ENCODE measurements at places on chromosomes 2 and 18.

DNA sequence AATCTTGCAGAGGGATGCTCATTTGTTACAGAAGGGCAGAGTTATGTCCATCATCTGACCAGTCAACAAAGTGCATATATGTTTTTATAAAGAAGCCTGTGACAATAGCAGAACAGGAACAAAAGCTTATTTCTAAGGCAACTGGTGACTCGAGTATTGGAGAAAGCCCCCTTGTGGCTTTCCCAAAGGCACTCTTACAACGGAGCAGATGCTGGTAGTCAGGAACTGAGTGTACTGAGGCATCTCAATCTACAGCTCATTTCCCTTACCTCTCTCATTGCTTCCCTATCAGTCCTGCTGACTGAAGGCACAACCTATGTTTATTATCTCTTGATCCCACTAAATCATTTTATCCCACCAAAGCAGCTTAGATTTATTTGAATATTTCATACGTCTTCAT, 557.1 kb upstream of the CHAC2 start:
- DNase-seq: no peak

DNA sequence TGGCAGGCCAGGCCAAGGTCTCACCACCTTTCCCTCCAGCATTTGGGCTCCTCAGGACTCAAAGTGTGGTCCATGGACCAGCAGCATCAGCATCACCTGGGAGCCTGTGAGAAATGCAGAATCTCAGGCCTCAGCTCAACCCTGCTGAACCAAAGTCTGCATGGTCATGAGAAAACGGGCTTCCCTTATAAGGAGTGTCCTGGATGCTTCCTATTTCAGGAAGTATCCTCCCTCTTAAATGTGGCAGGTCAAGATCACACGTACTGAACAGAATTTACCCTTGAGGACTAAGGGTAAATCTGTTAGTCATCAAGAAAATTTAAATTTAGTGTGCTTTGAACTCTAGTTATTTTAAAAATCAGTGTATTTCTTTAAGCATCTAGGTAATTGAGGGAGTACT, 11.8 kb downstream of the CD8A start:
- no peak for DNase-seq

- DNase-seq: no peak
Observed at GRCh38 chr2:98643496-98644100, 35.2 kb downstream of the UNC50 start.

DNA sequence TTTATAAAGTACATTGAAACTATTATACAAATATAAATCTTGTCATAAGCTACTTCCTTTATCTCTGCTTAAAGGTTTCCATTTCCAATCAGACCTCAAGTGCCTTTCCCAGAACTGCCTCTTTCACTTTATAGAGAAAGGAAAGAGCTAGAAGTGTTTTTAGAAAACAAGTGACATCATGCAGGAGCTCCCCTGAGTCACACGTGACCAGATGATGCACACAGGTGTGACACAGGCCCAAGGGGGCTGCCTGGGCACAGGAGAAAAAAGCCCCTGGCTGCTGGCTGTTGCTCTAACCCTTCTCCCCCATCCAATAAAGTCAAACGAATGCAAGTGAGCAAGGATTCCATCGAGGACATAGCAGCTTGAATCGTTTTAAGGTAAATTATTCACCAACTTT, 21.4 kb upstream of the SH3BP4 start:
- DNase-seq: no peak

GRCh38 chr2:38147333-38148121, 71.6 kb upstream of the CYP1B1 start:
- no peak for DNase-seq

DNA sequence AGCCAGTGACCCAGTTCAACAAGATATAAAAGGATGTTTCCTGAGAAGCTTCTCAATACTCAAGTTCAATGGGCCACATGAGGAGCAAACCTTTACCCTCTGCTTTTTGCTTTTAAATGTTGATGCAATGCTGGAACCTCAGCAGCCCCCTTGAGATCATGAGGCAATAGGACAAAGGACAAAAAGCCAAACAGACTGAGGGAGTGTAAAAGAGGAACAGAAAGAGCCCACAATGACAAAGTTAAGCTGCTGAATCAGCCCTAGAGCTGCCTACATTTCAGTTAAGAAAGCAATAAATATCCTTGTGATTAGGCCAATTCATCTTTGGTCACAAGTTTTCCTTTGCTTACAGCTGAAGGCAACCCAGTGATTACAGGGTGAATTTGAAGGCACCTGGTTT, 76.9 kb downstream of the MRO start:
- no peak for DNase-seq

- DNase-seq: no peak
Observed at GRCh38 chr2:3260959-3261358, 116.7 kb downstream of the EIPR1 start.

DNA sequence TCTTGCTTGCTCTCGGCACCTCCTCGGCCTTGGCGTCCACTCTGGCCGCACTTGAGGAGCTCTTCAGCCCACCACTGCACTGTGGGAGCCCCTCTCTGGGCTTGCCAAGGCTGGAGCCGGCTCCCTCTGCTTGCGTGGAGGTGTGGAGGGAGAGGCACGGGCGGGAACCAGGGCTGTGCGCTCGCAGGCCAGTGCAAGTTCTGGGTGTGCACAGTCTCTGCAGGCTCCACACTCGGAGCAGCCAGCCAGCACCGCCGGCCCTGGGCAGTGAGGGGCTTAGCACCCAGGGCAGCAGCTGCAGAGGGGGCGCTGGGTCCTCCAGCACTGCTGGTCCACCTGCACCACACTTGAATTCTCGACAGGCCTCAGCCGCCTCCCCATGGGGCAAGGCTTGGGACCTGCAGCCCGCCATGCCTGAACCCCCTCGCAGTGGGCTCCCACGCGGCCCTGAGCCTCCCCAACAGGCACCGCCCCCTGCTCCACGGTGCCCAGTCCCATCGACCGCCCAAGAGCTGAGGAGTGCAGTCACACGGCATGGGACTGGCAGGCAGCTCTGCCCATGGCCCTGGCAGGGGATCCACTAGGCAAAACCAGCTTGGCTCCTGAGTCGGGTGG, 411.2 kb upstream of the CHAC2 start:
- DNase-seq: no peak

DNA sequence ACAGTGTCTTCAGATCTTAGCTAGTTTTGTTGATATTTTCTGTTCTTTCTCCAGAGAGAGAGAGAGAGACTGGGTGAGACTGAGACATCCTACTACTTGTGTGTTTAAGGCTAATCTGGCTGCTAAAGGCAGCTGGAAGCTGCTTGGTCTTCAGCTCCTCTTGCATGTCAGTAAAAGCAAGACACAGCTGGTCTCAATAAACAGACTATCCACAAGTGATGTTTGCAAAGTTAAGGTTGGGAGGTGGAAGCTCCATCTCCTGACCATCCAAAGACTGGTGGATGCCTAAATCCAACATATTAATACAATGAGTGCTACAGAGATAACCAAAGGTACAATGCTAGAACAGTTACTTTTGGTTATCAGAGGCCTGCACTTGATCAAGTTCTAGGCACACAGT, 17.8 kb downstream of the ERFE start:
- no peak for DNase-seq

GRCh38 chr2:230888824-230889400, 24.2 kb downstream of the ITM2C start:
- DNase-seq: no peak

DNA sequence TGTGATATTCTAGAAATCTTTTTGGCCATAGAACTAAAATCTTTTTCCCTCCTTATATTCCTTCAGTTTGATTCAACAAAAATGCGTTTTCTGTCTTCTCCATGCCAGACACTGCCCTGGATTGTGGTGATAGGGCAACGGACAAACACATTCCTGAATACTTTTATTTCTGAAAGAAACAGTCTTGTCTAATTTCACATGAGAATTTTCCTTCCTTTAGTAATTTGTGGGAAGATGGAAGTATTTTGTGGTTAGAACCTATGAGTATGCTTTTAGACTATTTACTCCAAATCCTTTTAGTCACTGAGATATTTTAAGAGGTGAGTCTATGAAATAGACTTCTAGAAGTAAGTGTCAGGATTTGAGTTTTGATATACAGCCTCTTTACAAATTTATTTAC, 49.6 kb downstream of the COL5A2 start:
- DNase-seq: no peak

GRCh38 chr2:111957872-111958354, 59.5 kb downstream of the MERTK start:
- DNase-seq: no peak

- DNase-seq: no peak
Observed at GRCh38 chr2:177178797-177179196, 33.8 kb upstream of the HNRNPA3 start.

- DNase-seq: no peak
Observed at GRCh38 chr2:37350034-37350433, 5.6 kb downstream of the QPCT start.

- no peak for DNase-seq
Observed at GRCh38 chr2:42850016-42850805, 57.8 kb upstream of the HAAO start.

DNA sequence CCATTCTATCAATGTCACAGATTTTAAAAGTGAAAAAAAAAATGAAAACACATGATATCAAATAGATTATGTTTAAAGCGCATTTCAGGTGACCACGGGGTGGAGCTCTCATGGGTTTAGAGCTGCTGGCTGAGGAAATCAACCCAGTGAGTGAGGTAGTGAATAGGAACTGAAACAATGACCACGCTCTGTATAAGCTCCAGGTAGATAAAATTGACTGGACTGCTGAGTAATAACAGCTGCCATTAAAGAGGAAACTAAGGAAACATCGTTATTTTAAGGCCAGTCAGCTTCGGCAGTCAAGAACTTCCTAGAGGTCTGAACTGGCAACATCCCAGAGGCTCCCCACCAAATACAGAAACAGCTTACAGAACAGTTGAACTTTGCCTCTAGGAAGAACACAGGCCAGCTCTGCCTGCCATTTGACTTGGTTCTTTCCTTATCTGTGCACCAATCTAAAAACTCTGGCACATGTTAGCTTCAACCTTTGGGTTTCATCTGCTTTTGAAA, 185.9 kb downstream of the PDE1A start:
- no peak for DNase-seq

GRCh38 chr2:112749755-112750559, 14.5 kb downstream of the CKAP2L start:
- DNase-seq: peak; percentile 68

GRCh38 chr18:58416014-58416703, 212.7 kb downstream of the ALPK2 start:
- no peak for DNase-seq

DNA sequence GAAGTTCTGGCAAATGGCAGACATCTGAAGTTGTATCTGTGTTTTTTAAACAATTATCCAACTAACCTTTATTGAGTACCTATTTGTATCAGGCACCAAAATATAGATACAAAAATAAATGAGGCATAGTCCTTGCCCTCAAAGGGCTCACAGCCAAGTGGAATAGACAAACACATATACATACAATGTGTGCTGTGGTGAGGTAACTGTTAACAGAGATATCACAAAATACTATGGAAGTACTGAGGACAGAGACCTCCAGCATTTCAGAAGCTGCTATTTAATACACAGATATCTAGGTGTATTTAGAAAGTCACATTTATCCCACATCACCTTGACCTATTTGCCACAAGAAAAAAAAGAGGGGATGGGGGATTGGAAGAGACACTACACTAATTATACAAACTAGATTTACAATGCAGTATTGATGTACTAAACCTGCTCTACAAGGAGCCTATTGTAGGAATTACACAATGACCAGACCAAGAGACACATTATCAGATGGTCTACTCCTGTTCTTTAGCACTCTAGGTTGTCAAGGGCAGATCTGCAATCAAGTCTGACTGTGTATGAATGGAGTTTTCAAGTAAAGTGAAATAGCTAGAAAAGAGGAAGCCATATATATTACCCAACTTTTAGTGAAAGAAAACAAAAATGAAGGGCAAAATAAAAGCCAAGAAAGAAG, 62.2 kb downstream of the SPIRE1 start:
- no peak for DNase-seq

All from stimulated activated naive CD4-positive, alpha-beta T cell (primary cell).